ENCODE measurements at places on chromosomes 3 and 15.

GRCh38 chr3:176814285-176814684 lies 383.0 kb downstream of the TBL1XR1 start:
- DNase-seq, result peak; percentile 82

GRCh38 chr3:128307781-128308469 lies 154.6 kb downstream of the EEFSEC start:
- DNase-seq, result no peak

DNA sequence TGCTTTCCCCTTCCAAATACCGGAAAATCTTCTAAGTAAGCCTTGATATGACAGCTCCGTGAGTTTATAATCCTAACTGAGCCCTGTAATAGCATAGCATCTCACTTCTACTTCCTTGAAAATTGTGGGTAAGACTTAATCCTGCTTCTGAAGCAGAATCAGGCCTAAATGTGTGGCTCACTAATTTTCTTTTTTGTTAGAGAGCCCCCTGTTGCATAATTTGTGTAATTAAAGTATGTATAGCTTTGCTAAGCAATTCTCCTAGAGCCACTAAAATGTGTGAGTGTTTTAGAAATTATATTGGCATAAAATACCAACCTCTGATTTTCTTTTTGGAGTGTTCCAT lies 304.4 kb downstream of the FGF12 start:
- peak; percentile 27 for DNase-seq

- DNase-seq, result no peak
Measured at GRCh38 chr3:25573386-25574171, 91.1 kb downstream of the TOP2B start.

DNA sequence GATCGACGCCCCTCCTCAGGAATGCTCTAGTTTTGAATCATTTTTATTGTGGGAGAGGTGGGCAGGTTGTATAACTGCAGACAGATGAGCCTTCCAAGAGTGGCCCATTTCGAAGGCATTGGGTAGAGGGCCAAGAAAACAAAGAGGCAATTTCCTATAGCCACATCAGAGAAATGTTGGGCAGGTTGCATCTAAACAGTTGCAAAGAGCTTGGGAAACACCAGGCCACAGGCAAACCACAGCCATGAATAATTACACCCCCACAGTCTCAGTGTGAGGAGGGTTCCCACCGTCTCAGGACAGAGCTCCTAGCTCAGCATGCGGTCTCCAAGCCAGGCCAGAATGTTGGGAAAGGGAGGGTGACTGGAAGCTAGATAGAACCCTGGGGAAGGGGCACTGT lies 257.3 kb downstream of the ABHD5 start:
- DNase-seq, result no peak

GRCh38 chr3:14154276-14154675 lies 24.1 kb downstream of the XPC start:
- no peak for DNase-seq

- DNase-seq, result no peak
Measured at GRCh38 chr15:78205856-78206255, 28.5 kb downstream of the ACSBG1 start.

DNA sequence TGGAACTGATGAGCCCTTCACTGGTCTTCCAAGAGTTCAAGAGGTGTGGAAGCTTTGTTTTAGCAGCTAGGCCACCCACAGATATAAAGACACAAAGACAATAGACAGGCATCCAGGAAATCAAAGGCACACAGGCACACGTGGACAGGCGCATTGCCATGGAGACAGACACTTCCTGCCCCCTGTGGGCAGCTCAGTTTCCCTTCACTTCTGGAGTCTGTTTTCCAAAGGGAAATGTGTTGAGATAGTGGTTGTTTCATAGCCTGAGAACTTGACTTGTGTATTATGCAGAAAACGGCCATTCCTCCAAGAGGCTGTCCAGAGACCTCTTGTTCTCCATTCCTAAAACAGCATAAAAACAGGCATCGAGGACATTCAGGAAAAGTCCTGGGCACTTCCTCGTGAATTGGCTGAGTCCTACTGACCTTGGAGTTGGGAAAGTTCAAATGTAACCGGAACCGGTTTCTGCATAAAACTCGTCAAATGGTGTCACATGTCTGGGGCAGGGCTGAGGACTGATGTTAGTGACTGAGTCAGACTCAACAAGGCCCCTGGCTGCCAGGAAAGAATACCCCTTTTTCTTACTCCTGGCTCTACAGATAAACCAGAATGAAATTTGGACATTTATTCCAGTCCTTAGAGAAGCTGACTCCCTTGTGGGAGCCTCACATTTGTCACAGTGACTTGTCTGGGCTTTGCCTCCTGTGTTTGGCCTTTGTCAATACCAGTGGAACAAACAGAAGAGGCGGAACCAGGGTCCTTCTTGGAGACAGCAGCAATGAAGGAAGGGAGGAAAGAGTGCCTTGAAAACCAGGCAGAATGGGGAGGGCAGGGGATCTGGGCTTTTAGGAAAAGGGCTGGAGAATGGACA lies 1.3 kb downstream of the ALPK3 start:
- no peak for DNase-seq

DNA sequence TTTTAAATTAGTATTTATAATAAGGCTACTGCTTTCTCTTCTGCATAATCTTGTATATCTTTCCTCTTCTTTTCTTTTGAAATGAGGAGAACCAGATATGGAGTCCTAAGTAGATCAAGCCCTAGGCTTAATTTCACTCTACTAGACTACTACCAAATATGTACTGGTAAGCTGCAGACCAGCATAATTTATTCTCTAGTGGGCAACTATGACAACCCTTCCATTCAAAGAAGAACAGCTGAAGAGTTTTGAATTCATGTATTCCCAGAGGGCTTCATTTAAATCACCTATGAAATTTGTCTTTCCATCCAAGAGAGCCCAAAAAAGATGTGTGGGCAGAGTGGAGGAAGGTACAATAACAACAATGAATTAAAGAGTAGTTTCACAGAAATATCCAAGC lies 10.0 kb downstream of the RAD18 start:
- no peak for DNase-seq

DNA sequence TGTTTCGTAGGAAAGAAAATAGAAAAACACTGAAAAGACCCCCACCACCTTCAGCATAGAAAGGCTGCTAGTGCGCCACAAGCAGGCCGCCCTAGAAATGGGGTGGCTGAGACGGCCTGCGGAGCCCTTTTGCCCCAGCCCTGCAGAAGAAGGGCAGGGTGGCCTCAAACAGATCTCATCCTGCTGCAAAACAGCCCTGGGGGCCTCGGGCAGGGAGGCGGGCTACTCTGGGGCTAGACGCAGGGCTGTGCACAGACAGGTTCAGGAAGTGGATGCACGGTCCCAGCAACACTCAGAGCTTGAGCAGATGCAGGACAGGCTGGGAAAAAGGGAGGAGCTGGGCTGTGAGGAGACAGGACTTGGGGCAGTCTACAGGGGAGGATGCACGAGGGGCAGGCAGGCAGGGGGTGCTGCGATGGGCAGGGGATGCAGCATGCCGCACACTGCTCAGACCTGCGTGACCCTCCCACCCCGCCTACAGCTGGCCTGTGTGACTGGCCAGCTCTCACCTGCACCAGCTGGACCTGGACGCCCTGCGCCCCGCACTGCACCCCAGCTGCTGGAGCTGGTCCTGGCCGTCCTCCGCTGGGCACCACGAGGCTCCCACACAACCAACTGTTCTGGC lies 34.3 kb downstream of the ZXDC start:
- no peak for DNase-seq

GRCh38 chr3:54137311-54137710 lies 15.0 kb downstream of the CACNA2D3 start:
- no peak for DNase-seq

DNA sequence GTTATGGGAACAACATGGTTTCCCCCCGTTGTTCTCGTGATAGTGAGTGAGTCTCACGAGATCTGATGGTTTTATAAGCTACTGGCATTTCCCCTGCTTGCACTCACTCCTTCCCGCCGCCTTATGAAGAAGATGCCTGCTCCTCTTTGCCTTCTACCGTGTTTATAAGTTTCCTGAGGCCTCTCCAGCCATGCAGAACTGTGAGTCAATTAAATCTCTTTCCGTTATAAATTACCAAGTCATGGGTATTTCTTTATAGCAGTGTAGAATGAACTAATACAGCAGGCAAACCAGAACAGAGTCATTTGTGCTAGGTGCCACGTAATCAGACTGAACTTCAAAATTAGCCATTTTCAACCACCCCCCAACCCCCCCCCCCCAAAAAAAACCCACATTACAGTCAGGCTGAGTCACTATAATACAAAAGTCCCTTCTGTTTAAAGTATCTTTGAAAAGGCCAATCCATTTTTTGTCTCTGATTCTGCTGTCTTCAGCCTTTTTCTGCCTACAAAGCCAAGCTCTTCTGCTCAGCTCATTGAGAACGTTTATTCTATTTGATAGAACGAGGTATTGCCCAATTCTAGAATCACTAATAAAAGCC lies 4.1 kb downstream of the OR4F6 start:
- DNase-seq, result peak; percentile 3

DNA sequence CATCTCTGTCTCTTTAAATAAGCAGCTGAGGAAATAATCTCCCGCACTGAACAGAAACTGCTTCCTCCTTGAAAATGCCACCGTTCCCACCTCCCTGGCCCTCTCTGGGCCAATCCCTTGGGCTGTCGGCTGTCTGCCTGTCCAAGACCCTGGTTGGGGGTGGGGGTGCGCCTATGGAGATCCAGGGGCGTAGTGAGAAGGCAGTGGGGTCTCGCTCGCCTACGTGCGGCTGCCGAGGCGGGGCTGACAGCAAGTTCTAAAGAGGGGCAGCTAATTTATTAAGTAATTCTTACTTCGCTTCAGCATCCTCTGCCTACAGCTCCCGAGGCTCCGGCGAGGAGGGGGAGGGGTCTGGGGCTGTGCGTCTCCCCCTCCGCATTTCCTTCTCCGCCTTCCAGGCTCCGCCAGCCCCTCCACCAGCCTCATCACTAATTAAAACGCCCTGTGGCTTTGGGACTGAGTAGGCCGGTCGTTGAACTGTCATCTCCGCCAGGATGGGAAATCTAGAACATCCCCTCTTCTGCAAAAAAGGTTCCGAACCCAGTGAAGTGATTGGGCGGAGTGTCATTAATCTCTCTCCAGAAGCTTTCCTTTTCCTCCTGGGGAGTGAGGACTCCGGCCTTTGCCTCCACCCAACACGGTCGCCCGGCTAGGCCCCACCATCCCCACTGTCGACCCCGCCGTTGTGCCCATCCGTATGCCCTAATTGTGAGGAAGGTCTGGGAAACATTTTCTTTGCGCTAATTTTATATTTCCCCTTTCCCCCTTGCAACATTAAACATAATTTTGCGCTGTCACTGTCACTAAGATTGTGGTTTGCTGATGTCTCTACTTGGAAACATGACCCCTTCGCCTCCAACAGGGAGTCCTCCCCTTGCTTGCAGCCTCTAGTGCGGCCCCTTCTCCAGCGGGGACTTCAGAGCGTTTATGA lies 16.9 kb downstream of the NR2F2 start:
- no peak for DNase-seq

DNA sequence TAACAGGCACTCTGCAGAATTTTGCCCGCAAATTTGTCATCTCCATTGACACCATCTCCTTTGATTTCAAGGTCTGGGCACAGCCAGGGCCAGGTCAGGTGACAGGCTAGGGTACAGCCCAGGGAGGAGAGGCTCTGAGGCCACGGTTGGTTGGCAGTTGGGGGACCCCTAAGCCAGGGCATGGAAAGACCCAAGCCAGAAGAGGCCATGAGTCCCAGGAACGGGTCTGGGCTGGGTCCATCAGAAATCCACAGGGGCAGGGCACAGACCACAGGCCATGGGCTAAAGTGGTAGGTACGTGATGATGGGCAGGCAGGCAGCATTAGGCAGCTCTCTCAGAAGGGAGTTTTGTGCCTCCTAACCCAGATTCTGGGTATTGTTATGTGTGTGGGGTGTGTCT lies 45.8 kb downstream of the SEMA3G start:
- no peak for DNase-seq

- no peak for DNase-seq
Measured at GRCh38 chr3:81249540-81250029, 511.9 kb downstream of the GBE1 start.

- DNase-seq, result no peak
Measured at GRCh38 chr3:117762621-117763037, 1053.0 kb downstream of the TUSC7 start.

DNA sequence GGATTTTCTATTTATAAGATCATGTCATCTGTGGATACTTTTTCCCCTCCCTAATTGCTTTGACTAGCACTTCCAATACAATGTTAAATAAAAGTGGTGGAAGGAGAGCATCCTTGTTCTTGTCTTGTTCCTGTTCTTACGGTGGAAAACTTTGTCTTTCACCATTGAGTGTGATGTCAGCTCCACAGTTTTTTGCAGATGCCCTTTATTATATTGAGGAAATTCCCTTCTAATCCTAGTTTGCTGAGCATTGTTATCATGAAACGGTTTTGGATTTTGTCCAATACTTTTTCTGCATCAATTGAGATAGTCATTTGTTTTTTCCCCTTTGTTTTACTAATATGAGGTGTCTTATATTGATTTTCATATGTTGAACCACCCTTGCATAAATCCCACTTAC lies 19.9 kb upstream of the IL20RB start:
- no peak for DNase-seq

DNA sequence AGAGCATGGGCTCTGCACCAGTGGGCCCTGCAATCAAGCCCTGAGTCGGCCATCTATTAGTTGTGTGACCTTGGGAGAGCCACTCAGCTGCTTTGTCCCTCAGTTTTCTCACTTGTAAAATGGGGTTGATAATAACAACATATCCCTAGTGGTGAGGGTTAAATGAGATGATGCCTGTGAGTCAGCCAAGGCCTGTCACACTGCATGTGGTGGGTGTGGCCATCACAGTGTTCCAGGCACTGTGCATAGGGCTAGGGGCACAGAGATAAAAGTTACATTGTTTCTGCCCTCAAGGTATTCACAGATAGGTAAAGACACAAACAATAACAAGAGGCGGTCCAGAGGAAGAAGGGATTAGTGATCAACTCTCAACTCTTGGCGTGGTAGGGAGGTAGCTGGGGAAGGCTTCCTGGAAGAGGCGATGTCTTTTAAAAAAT lies 19.5 kb downstream of the SMAD6 start:
- DNase-seq, result no peak

GRCh38 chr15:88276821-88277410 lies 20.4 kb upstream of the NTRK3 start:
- DNase-seq, result no peak

DNA sequence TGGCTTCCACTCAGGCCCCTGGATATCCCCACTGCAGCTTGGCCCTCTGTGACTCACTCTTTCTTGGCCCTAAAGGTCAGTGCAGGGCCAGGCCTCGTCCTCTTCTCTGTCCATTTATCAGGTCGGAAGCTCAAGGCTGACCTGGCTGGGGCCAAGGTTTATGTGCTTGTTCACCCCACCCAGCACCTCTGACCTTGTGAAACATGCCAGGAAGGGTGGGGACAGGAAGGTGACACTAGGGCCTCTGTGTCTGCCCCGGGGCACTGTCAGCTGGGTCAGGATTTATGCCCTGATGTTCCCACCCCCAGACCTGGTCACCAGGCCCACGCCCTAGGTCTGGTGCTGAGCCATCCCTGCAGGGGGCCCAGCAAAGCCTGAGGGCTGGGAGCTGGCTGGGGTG lies 103.8 kb downstream of the FBLN2 start:
- no peak for DNase-seq

DNA sequence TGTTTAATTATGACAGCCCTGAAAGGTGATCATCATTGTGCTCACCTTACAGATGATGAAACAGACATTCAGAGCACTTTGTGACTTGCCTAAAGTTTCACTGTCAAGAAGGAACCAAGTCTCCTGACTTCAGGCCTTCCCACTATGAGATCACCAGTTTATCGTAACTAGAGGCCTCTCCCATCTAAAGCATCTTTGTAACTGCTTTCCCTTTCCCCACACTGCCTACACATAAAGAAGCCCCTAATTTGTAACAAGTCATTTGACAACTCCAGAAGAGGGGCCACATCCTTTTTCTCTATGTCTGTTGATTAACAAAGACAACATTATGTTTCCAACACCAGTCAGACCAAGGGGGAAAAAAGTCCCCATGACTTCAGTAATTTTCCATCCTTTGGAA lies 1.1 kb downstream of the KLHL6 start:
- DNase-seq, result peak; percentile 70

- no peak for DNase-seq
Measured at GRCh38 chr15:52153900-52154895, 37.0 kb downstream of the GNB5 start.
